ENCODE measurements at places on chromosomes 12 and 14.

DNA sequence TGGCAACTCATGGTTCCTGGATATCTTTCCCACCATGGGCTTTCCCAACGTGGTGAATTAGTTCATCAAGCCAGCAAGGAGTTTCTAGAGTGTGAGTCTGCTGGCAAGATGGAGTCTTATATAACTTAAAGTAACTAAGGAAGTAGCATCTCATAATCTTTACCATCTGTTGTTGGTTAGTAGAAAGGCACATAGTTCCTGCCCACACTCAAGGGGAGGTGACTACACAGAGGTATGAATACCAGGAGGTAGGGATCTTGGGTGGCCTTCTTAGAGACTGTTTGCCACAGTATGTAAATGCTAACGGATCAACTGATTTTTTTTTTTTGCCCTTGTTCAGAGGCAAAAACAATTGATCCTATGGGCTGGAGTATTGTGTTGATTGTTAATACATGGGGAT lies 446.9 kb downstream of the ATP23 start:
- no peak for DNase-seq

DNA sequence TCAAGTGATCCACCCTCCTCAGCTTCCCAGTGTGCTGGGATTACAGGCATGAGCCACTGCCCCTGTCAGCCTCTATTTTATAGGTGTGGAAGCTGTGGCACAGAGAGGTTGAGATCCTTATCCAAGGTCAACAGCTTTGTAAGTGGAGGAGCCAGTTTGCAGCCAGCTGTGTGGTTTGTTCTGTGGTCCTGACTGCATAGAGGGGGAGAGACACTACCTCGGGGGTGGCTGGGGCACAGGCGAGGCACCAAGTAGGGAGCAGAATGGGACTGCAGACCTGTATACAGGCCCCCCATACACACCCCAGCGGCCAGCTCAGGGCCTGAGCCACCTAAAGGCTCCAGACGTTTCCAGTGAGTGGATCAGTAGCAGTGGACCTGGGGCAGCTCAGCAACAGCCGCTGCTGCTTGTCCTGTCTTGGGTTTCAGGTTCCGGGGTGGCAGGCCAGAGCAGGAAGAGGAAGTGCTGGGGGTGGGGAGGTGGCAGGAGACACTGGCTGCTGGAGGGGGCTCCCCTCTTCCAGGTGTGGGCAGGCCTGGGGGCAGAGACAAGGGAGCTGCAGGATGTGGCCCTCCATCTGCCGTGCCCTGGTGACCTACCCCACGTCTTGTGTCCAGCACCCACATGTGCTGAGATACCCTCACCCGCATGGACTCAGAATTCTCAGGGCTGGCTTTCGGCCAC lies 11.0 kb downstream of the ORAI1 start:
- peak; percentile 31 for DNase-seq

DNA sequence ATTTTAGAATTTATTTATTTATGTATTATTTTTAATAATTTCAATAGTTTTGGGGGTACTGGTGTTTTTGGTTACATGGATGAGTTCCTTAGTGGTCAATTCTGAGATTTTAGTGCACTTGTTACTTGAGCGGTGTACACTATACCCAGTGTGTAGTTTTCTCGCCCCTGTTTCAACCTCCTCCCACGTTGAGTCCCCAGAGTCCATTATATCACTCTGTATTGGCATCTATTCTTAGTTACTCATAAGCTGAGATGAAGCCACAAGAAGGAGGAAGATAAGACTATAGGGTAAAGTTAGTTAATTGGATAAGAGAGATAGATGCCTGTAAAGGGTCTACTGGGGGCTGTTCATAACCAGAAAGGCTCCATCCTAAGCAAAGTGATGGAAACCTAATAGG lies 4.0 kb downstream of the C1S start:
- DNase-seq = no peak

DNA sequence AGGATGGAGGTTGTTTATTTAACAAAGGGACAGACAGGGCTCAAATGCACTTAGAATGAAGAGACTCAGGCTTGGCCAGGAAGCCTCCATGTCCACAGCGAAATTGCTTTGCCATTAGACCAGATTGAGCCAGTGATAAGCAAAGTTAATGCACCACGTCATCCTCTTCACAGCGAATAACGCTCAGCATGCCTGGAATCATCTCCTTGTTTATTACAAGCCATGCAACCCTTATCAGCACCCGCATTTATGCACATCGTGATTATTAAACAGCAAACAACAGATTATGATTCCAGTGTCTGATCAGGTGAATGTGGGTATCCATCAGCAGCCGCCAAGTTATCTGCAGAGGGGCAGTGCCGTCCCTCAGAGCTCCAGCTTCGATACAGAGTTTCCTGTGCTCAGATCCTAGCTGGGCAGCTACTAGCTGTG lies 175.0 kb upstream of the TMEM132C start:
- DNase-seq = no peak

GRCh38 chr14:86404425-86404824 lies 874.5 kb downstream of the FLRT2 start:
- DNase-seq = no peak

GRCh38 chr12:20549108-20549719 lies 145.9 kb upstream of the SLCO1C1 start:
- DNase-seq = no peak

- DNase-seq = no peak
Observed at GRCh38 chr14:35333797-35334743, 41.9 kb downstream of the PSMA6 start.

DNA sequence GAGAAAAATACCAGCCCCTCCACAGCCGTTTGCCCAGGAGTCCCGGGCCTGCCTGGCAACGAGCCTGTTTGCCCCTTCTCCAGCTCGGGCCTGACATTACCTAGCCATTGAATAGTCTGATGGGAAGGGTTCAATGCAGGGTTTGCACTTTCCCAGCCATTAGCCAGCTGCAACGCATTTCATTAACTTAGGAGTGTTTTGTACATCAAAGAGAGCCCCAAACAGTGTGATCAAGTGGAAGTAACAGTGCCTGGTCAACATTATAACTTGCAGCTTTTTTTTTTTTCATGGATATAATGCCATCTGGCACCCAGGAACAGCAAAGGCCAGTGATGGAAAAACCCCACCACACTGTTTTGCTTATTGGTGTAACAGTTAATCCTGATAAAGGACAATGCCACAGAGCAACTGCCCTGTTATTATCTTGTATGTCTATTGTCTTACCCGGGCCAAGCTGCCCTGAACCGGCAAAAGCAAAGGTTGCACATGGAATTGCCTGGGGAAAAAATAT lies 38.0 kb downstream of the BTG1 start:
- DNase-seq = no peak

- no peak for DNase-seq
Observed at GRCh38 chr12:55862286-55862685, 19.6 kb upstream of the MMP19 start.

- DNase-seq = peak; percentile 59
Observed at GRCh38 chr14:80996049-80996901, 40.9 kb downstream of the TSHR start.

DNA sequence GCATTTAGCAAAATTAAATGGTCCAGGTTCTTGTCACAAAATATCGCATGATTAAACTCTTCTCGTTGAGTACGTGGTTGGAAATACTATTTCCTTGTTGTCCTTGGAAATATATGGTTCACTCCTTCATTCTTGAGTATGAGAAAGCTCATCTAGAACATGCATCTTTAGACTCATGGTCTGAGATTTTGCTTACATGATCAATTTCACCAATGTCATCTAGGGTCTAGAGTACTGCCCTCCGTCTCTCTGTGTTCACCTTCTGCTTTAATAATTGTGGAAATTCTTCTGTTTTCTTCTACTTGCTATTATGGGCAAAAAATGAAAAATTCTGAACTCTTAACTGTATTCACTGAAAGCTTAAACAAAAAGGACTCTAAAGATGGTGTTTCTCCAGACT lies 25.9 kb downstream of the MBIP start:
- no peak for DNase-seq

GRCh38 chr12:93925585-93926205 lies 222.7 kb upstream of the PLXNC1 start:
- no peak for DNase-seq

DNA sequence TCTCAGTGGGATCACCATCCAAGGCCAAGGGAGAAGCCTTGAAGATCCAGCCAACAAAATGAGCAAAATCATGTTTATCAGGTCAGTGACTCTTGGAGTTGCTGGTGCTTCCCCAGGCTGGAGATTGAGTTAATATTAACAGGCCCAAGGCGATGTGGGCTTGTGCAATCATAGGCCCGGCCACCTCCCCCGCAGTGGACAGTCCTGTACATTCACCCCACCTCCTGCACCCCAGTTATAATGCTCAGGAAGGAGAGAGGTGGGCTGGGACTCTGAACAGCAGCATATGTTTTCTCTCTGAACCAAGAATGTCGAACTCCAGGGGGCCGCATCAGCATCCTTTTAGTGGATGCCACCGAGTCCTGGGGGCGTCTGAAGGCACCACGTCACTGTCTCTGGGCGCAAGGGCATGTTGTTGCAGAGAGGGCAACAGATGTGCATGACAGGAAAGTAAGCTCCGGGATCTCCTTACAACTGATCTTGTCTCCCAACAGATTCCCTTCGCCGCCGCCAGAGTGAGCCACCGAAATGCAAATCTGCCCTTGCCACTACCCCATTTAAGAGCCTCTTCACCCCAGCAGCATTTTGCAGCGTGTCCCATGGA lies 32.2 kb upstream of the SERPINA6 start:
- DNase-seq = no peak

DNA sequence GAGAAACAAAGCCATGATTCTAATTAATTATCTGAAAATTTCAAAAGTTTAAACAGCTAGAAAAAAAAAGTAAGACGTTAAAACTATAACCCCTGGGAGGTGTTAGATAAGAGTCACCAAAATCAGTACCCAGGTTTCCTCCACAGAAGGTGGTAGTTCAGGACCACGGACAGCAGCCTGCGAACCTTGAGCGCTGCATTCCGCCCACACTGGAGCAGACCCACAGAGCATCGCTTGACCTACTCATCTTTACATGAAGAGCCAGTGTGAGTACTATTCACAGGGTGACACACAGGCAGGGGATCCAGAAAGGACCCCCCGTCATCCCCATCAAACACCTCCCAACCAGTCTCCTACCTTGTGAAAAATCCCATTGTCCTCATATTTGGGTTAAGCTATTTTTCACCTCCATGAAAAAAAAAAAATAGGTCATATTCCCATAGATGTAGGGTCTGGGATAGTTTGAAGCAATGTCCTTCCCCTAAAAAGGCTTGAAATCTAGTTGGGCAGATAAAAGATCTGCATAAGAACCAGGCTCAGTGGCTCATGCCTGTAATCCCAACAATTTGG lies 8.8 kb upstream of the CHGA start:
- no peak for DNase-seq

DNA sequence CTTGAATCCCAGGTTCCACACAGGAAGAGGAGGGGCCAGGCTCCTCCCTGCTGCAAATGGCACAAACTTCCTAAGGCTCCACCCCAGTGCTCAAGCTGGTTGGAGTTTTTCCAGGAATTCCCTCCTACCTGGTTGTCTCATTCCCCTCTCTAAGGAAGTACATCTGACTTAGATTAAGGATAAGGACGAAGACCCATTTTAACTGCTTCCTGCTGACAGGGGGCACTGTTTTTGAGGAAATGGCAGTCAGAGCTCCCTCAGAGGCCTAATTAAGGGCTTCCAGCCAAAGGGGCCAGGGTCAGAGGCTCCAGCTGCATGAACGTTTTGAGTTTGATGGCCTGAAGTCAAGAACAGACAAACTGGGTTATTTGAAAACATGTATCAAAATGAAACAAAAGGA lies 1084.7 kb downstream of the SLC6A15 start:
- no peak for DNase-seq

DNA sequence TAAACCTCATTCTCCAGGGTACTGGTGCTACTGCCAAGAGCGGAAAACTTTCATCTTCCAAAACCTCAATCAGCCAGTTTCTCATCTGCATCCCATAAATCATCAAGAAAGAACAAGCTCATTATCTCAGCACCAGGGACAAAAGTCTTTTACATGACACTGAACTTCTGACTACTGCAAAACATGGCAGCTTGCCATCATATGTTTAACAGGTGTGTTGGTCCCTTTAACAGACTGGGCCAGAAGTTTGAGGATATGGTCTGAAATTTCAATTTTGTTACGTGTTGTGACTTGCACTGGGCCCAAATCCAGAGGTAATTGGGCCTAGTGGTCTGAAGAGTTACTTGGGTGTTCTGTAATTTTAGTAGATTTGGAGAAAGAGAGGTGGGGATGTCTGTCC lies 305.4 kb upstream of the SEL1L start:
- DNase-seq = no peak

DNA sequence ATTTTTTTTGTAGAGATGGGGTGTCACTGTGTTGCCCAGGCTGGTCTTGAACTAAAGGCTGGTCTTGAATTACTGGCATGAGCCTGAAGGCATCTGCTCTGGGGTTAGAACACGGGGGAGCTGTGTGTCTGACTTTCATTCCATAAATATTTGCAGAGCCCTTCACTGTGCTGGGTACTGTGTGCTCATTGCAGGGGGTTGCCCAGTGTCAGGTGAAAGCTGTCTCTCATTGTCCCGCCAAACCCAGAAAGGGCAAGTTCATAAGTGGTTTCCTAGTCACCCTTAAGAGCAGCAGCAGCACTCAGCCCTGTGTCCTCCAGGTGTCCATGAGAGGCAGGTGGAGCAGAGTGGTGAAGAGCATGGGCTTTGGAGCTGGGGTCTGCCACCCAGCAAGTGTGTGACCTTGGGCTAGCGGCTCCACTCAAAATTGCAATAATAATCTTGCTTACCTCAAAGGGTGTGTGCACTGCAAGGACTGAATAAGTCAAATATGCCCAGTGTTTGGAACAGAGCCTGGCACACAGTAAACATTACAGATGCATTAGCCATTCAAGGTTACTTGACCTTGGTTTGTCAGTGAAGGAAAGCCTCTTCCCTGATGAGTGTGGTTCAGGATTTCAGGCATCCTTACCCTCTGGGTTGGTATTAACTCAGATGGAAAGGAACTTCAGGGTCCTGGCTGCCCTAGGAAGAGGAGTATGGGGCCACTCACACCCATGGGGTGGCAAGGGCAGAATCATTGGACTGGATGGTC lies 4.4 kb upstream of the SMIM41 start:
- no peak for DNase-seq

DNA sequence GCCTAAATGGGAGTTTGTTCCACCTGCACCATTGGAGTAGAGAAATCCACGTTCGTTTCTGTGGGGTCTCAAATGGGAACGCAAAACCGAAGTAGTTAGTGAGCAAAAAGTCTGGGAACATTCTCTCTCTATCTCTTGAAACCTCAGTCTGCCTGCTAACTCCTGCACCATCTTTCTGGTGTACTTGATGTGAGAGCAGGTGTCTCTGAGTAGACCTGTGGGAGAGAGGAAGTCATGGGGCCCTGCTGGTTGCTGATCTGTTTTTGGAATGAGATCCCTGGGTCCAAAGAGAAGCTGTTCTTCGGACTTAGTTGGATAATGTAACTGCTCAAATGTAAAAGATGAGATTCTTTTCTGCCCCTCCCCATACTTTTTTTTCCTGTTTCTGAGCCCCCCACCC lies 57.3 kb downstream of the MAX start:
- DNase-seq = no peak
